ENCODE measurements at places on chromosomes 5 and 9.

DNA sequence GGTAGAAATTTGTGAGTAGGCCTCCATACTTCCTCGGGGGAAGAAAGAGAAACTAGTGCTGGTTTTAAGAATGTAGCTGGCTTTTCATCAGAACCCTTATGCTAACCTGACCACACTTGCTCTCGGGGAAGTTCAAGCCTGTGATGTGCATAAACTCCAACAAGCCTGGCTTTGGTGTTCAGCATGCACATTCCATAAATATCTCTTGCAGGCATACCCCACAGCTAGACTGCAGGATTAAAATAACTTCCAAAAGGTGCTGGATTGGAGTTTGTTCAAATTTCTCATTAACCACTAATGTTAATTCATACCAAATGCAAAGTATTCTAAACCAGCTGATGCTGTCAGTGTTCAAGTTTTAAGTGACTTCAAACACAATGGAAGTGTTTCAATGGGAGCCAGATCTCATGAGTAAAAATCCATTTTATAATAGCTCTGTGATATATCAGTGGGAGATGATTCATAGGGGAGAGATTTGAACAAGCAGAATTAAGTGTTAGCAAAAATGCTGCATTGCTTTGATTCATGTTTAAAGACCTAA is 79.4 kb downstream of the NPR3 start:
- no peak for DNase-seq

GRCh38 chr5:149404746-149405549 is 25.9 kb upstream of the IL17B start:
- DNase-seq, result no peak

GRCh38 chr9:115882911-115883310 is 270.7 kb upstream of the PAPPA start:
- no peak for DNase-seq

- no peak for DNase-seq
Measured at GRCh38 chr5:119200795-119201194, 129.9 kb downstream of the DMXL1 start.

GRCh38 chr9:33125461-33125860 is 41.7 kb downstream of the B4GALT1 start:
- DNase-seq, result no peak

GRCh38 chr5:81763294-81763928 is 12.5 kb upstream of the SSBP2 start:
- DNase-seq, result no peak

GRCh38 chr5:107554776-107555424 is 115.8 kb downstream of the EFNA5 start:
- no peak for DNase-seq

- peak; percentile 73 for DNase-seq
Measured at GRCh38 chr5:157761690-157762621, 18.4 kb downstream of the LSM11 start.

GRCh38 chr5:4050203-4050602 is 454.6 kb downstream of the IRX1 start:
- DNase-seq, result no peak

GRCh38 chr9:113589407-113589806 is 125.9 kb downstream of the RGS3 start:
- DNase-seq, result no peak

- DNase-seq, result no peak
Measured at GRCh38 chr9:133855371-133855770, 117.2 kb upstream of the SARDH start.

DNA sequence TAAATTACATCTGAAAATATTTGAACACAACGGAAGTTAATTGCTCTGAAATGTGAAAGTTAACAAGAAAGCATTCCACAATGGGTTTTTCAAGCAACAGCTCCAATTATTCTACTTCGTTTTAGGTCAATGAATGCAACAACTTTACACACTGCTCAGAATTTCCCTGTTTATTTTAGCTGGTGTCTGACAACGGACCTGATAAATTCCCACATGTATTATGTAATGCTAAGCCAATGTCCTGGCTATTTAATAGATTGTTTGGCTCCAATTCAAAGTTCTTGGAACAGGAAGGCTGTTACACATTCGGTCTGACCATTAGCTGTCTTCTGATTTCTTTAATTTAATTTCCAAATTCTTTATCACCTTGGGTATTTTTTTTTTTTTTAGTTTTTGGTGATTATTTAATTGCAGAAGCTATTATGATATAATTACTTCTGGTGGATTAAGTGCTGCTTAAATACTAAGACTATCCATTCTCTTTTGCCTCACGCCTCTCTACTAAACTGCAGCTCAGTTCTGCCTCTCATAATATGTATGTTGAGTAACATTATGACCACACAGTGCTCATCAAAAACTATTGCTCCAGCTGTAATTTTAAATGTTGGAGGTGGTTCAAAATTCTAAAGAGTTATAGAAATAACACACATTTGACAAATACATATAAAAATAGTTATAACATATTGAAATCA is 57.9 kb downstream of the MEF2C start:
- no peak for DNase-seq

DNA sequence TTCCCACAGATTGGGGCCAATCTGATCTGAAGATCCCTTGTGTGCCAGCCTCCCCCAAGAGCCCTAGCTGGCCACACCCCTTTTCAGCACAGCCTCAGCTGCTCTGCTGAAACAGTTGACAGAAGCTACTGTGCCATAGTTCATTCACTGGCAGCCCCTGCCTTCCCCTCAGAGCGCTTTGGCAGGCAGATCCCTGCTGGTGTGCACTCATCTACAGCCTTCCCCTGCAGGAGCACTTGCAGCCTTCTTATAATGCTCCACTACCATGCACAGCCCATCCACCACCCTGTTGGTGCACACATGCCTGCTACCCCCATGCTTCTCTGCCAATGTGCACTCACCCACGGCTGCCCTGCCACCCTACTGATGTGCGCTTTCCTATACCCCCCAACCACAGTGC is 471.3 kb downstream of the MTRR start:
- peak; percentile 21 for DNase-seq

DNA sequence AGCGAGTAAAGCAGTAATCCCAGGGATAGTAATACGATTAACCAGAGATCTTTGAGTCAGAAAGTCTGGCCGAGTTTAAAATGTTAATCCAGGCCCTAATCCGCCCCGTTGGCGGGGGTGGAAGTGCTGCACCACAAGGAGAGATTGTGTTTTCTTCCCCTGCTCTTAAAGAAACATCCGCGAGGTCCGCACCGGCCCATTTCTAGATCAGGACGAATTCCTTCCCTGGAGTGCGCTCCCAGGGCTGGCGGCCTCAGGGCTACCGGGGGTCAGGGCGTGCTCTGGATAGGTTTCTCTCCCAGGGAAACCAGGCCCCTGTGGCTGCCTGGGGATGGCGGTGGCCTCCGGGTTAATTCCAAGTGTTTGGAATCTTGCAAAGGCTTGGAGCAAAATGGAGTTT is 9.3 kb upstream of the NEUROG1 start:
- no peak for DNase-seq

GRCh38 chr9:84375954-84376353 is 35.4 kb upstream of the SLC28A3 start:
- no peak for DNase-seq

- peak; percentile 16 for DNase-seq
Measured at GRCh38 chr5:134436523-134437339, 25.1 kb upstream of the CDKN2AIPNL start.

DNA sequence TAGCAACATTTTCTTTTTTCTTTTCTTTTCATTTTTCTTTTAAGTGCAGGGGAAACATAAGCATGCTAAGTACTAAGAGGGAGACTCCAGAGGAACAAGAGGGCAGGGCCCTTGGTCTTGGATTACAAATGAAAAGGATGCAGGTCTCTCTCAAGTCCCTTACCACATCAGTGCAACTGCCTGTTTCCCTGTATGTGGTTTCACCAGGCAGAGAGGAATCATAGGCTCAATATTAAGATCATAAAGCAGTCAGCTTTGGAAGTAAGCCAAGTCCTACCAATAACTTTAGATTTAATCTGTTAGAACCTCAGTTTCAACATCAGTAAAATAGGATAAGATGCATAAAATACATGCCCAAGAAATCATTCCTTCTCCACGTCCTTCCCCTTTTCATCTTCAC is 422.7 kb upstream of the PAPPA start:
- DNase-seq, result no peak

GRCh38 chr5:52786949-52787599 is 642 bp upstream of the ITGA1 start:
- peak; percentile 41 for DNase-seq

GRCh38 chr5:81326554-81326953 is 25.2 kb downstream of the ZCCHC9 start:
- no peak for DNase-seq

DNA sequence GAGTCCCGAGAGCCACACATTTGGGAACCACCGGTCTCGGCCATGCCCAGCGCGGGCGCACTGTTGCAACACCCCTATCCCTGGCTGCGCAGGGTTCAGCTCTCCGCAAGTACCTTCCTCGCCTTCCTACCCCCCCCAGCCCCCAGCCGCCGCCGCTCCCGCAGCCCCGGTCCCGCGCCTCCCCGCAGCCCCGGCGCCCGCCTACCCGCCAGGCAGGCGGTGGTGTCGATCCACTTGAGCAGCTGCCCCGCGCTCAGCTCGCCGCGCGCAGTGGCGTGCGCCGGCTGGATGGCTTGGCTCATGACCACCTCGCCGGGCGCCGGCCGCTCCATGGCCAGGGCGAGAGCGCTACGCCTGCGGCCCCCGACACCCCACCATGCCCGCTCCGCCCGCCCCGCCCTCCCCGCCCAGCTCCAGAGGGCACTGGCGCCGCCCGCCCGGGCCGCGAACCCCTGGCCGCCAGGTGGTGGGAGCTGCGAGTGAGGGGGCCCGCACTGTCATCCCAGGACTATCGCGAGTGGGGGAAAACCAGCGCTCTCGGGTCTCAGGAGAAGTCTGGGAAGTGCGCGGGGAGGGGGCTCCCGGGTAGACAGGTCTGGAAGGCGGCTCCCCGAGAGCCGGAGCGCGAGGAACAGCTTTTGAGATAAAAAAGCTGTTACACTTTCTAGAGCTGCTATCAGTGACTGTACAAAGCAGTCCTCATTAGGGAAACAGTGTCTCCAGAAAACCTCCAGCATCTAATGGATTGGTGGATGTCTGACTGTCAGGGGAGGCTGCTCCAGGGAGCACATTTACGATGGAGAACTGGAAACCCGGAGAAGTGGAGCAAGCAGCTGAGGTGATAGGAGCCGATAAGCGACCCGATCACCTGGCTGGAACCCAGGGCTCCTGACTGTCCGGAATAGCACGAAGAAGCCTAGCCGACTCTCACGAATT is at the start of gene ACOT12:
ACOT12 (minus strand) TSS at position 352 of the 936 bp plus-strand sequence; CDS start at position 332, 20 bp downstream.
- DNase-seq, result no peak

DNA sequence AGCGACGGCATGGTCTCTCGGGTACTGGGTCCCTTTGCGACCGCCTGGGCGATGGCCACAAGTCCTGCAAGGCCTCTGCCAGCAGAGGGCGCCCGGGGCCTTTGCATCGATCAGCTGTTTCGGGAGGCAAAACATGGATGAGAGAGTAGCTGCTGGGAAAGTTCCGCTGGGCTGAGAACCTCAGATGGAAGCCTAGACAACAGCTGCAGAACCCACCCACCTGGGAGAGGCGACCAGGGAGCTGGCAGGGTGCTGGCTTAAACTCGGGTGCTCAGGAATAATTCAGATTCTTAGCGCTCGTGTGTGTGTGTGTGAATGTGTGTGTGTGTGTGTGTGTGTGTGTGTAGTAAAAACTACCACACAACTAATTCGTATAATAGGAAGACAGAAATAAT is 50.0 kb downstream of the TRIM32 start:
- DNase-seq, result peak; percentile 86

GRCh38 chr9:23524607-23525155 is 301.4 kb downstream of the ELAVL2 start:
- no peak for DNase-seq

- DNase-seq, result no peak
Measured at GRCh38 chr9:106779796-106780195, 83.2 kb upstream of the ZNF462 start.

DNA sequence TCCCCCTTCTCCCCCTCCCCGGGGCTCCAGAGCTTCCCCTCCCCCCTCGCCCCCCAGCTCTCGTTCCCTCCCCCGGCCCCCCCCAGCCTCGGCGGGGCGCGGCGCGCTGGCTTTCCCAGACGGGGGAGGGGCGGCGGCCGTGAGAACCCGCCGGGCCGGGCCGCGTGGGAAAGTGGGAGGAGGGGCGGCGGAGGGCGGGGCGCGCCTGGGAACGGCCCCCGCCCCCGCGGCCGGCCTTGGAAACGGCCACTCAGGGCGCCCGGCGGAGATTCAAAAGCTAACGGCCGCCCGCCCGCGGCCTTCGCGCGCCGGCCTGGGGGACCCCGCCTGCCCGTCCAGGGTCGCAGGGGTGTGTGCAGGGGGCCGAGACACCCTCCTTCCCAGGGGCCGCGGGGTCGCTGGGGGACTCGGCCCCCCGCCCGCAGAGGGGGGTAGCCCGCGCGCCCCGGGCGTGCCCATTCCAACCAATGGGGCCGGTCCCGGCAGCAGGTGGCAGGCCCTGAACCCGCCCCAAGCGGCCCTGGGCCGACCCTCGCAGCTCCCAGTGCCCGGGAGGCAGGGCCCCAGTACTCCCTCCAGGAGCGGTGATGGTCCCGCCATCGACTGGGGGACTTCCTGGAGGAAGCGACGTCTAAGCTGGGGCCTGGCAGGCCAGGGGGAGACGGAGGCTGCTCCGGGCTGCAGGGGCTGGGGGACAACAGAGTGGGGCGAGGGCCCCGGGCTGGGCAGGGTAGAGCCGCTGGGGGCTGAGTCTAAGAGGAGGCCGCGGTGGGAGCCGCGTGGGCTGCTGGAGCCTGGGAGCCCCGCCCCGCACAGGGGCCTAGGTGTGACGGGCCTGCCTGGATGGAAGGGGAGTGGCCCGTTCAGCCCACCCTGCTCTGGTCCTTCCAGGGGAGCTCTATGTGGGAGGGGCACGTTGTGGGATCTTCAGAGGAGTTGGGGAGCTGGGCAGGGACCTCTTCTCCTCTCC is 14.2 kb upstream of the NRARP start:
- no peak for DNase-seq

- DNase-seq, result no peak
Measured at GRCh38 chr5:36277521-36278176, 24.1 kb downstream of the RANBP3L start.

DNA sequence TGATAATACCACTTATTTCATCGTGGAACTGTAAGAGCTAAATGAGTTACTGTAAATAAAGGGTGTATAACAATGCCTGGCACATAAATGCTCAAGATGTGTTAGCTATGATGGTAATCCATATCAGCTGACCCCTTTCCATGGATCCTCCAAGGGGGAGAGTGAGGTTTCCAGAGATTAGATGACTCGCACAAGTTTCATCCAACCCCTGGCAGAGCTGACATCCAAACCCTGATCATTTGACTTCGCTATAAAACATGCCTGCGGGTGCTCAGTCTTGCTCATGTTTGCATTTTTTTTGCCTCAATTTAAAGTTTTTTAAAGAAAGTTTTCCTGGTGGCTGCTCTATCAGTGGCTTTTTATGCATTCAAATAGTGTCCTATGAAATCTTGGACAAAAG is 145.7 kb upstream of the SMIM23 start:
- no peak for DNase-seq

DNA sequence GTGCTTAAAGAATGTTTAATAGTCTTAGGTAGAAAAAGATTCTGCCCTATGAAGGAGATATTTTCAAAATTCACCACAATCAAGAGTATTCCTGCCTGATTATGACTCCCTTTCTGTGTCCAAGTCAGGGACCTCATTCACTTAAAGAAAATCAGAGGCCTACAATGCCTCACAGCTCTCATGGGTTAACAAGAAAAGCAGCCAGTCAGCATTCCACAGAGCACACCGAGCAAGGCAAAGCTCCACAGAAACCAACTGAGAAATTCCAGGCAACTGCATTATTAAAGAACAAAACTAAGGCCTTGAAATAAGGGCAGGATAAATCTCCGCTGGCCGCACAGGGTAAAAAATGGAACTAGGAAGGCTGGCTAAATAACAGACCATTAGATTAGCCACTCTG is 161.1 kb downstream of the TARS1 start:
- DNase-seq, result no peak

- DNase-seq, result no peak
Measured at GRCh38 chr5:6434731-6435130, 13.9 kb upstream of the UBE2QL1 start.

- DNase-seq, result peak; percentile 14
Measured at GRCh38 chr5:61333321-61333953, 1.4 kb downstream of the ZSWIM6 start.

All from NCI-H2081 (cell line).